ENCODE measurements at places on chromosomes 11 and 22. TPM values are rescaled to one million over a fixed set of nuclear protein-coding genes. Genes with fewer than 3 reads are reported as not detected.

The CDC42EP2 gene
- total RNA-seq = 18.6 TPM

The TSGA10IP gene
- not detected for total RNA-seq

The SPI1 gene
- total RNA-seq = not detected

The GNB1L gene
- 11.5 TPM for total RNA-seq

The POU2AF1 gene
- not detected for total RNA-seq

The IGF2 gene
- total RNA-seq = 11.7 TPM

The PLAAT2 gene
- not detected for total RNA-seq

The TIRAP gene
- total RNA-seq = 3.8 TPM

The MMP12 gene
- not detected for total RNA-seq

The KRTAP5-4 gene
- not detected for total RNA-seq

The LSP1 gene
- 0.58 TPM for total RNA-seq

The SPCS2 gene
- 42.8 TPM for total RNA-seq

The CRYBA4 gene
- total RNA-seq = not detected

The MUC6 gene
- not detected for total RNA-seq

Data from epithelial cell of proximal tubule (primary cell).